Liver (tissue), 10 donors: ENCODE measurements at places on chromosomes 6 and 20. TPM values are rescaled to one million over a fixed set of nuclear protein-coding genes. Genes with fewer than 3 reads are reported as not detected.

DNA sequence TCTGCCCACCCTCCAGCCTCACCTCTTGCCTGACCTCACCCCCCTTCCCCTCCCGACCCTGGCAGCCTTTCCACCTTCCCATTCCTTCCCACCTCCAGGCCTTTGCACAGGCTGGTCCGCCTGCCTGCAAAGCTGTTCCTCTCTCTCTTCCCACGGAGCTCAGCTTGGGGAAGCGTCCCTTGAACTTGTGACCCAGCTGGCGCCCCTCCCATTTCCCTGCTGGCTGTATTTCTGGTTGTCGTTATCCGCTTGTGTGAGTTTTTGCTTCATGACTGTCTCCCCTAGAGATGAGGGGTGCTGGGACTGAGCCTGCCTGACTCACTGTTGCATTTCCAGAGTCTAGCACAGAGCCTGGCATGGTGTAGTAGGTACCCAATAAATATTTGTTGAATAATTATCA, 32.5 kb downstream of the VSTM2L start:
- no peak for DNase-seq

DNA sequence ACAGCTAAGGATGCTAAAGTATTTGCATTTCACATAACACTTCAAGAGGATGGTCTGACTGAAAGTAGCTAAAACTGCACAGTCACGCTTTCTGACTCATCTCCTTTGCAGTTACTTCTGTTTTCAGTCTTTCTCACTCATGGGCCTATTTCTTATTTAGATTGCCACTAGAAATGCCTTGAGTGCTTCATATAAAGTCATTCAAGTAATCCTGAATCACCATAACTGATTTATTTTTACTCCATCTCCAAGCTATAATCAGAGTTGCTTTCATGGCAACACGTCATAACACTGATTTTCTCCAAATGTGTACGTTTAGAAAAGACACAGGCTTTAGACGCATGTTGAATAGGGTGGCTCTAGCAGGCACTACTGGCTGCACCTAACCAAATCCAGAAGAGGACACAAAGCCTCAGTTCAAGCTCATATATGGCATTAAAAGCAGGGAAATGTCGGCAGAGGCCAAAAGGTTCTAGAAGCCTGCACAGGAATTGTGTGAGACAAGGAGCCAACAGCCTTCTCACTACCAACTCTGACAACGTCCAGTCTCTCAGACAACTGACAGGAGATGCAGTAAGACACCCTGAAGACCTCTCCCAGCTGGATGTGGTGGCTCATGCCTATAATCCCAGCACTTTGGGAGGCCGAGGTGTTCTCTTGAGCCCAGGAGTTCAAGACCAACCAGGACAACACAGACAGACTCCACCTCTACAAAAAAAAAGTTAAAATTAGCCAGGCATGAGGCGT, 64.1 kb upstream of the BEND6 start:
- no peak for DNase-seq

DNA sequence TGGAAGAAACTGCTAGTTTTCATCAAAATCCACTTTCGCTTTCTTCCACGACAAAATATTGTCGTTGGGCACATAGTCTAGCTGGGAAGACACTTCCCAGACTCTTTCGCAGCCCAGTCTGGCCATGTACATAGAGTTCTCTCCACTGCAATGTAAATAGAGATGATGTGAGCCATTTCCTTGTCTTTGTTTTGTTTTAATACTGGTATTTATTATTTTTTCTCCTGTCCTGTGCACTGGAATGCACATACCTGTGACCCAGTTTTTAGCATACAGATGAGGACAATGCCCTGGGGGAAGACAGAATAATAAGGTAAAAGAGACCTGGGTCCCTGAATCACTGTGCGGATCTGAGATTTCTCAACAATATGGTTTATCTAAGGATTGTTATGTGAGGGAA, 149.5 kb upstream of the BMP5 start:
- DNase-seq = no peak

DNA sequence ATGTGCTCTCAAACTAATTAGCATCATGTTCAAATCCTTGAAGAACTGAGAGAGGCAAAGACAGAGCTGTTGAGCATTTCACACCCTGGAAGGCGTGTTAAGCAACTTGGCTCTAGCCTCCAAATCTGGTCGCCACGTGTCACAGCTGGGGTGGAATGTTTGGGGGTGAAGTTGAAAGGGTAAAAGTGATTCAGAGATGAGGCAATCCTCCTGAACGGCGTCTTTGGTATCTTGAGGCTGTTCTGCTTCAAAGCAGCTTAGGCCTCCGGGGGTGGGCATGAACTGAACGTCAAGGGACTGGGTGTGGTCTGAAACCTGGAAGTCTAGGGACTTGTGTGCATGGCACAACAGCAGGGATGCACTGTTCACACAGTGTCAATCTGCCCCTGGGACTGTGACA, 62.3 kb downstream of the TRAM2 start:
- no peak for DNase-seq

DNA sequence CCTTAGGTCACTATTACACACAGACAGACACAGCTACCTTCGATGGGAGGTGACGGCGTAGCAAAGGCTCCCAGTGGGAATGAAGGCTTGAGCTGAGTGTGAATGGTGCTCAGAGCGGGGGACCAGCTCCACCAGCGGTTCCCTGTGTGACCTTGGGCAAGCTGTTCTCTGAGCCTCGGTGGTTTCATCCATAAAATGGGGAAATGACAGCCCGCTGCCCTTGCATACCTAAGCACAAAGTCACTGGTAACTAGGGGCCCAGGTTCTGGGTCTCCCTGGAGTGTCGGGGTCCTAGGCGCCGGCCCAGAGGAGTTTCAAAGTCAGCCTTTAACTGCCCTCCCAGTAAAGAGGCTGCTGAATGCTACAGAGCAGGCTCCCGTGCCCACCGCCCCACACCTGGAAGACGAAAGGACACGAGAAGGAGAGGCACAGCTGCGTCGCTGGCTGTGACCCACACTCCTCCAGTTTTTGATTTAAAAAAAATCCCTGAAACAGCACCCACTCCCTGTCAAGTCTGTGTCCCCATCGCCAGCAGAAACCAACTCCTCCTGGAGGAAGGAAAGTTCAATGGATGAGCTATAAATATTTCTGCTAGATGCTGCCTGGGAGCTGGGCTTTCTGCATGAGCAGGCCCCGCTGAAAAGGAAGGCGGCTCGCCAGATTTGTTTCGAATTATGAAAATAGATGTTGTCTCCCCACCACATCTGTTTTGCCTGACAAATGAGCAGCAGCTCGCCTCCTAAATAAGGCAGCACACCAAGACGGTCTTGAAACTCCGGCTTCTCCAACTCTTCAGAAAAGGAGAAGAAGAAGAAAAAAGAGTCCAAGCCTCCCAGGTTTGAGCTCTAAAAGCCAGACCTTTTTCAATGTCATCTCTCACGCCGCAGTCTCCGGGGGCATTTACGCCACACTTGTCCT, 27.4 kb downstream of the PMEPA1 start:
- no peak for DNase-seq

DNA sequence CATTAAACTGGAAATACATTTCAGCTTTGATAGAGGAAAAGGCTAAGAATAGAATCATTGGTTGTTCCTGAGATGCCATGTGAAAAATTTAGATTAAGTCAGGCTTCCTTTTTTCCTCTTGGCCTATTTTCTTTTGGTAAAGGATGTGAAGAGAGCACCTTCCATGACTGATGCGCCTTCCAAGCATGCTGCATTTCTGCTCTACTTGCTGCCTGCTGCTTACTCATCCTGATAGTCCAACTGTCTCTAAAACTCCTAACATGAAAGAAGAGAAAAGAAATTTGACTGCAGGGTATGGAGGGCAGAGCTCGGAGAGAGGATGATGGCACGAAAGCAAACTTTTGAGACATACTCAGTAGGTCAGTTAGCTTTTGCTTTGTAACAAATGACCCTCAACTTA, 28.8 kb downstream of the SNAP25 start:
- DNase-seq = no peak

- DNase-seq = no peak
Measured at GRCh38 chr6:62265906-62266525, 20.0 kb downstream of the KHDRBS2 start.

DNA sequence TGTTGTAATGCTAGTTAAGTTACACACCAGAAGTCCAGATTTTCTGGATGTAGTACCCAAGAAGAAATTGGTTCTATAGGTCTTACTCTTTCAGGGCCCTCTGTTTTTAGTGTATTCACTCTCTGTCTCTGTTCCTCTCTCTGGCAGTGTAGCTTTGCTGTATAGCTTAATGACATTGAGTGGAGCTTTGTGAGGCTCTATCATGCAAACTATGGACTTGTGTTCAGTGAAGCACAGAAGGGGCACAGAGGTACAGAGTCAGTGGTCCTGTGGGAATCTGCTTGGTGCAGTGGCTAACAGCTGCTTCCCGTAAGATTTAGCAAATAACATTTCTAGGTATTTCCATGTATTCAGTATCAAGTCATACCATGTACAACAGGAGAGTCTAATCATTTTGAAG, 26.1 kb downstream of the NKX2-4 start:
- DNase-seq = no peak

GRCh38 chr6:112717856-112718255, 370.7 kb downstream of the RFPL4B start:
- no peak for DNase-seq

- no peak for DNase-seq
Measured at GRCh38 chr6:157998707-157999167, 17.1 kb downstream of the SYNJ2 start.

- no peak for DNase-seq
Measured at GRCh38 chr6:74534465-74535211, 671.2 kb downstream of the COL12A1 start.

DNA sequence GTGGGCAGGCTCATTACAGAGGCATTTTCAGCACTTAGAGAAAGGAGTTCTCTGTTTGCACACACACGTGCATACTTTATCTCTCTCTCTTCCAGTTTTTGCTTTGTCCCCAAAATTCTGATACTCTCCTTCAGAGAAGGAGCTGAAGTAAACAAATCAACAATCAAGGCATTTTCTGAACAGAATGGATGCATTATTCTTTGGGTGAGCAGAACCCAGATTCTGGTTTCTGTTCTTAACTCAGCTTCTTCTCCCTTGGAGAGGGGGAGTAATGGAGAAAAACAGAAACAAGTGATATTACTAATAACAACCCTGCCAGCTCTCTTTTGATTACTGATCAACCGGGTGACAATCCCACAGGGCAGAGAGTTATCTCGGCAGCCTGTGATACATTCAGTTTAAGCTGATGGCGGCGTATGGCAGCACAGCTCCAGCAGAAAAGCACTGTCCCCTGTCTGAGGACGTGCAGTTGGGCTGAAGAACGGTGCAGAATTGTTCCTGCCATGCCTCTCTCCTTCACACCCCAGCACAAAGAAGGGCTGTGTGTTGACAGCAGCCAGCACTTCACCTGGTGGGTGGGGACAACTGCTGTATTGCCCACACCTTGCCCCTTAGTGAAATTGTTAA, 47.3 kb upstream of the SASH1 start:
- no peak for DNase-seq

GRCh38 chr20:19298652-19299051, 86.2 kb downstream of the SLC24A3 start:
- DNase-seq = no peak

The CFAP206 gene
- not detected for total RNA-seq

The TMEM170B gene
- 11.0 TPM for total RNA-seq
